Cardiac muscle cell (in vitro differentiated cells and primary cell): ENCODE measurements at places on chromosomes 6 and 20. TPM values are rescaled to one million over a fixed set of nuclear protein-coding genes. Genes with fewer than 3 reads are reported as not detected.

Gene NKAPL
- not detected in 2 replicates for polyA plus RNA-seq

Gene PPP1R16B
- 0.10 TPM in 1 of 2 replicates, not detected in the other for polyA plus RNA-seq

Gene FAM184A
- polyA plus RNA-seq = 4.8 and 9.1 TPM in 2 replicates

Gene ARFGEF3
- polyA plus RNA-seq = 0.11 and 0.43 TPM in 2 replicates

Gene PPP1R14C
- polyA plus RNA-seq = 190 and 273 TPM in 2 replicates

Gene FRK
- polyA plus RNA-seq = 0.45 and 1.0 TPM in 2 replicates

Gene MRPS18A
- 87.0 and 94.8 TPM in 2 replicates for polyA plus RNA-seq

Gene CCDC170
- not detected in 2 replicates for polyA plus RNA-seq

Gene TNFRSF6B
- polyA plus RNA-seq = 3.3 and 4.9 TPM in 2 replicates

Gene MOXD1
- polyA plus RNA-seq = 20.8 and 47.4 TPM in 2 replicates

Gene STMN3
- 5.7 and 9.9 TPM in 2 replicates for polyA plus RNA-seq

Gene HNF4A
- polyA plus RNA-seq = not detected in 2 replicates

Gene OR2J3
- not detected in 2 replicates for polyA plus RNA-seq

Gene LAMA2
- 13.4 and 20.3 TPM in 2 replicates for polyA plus RNA-seq

Gene YWHAB
- 167 and 242 TPM in 2 replicates for polyA plus RNA-seq

Gene POPDC3
- 80.0 and 97.0 TPM in 2 replicates for polyA plus RNA-seq

DNA sequence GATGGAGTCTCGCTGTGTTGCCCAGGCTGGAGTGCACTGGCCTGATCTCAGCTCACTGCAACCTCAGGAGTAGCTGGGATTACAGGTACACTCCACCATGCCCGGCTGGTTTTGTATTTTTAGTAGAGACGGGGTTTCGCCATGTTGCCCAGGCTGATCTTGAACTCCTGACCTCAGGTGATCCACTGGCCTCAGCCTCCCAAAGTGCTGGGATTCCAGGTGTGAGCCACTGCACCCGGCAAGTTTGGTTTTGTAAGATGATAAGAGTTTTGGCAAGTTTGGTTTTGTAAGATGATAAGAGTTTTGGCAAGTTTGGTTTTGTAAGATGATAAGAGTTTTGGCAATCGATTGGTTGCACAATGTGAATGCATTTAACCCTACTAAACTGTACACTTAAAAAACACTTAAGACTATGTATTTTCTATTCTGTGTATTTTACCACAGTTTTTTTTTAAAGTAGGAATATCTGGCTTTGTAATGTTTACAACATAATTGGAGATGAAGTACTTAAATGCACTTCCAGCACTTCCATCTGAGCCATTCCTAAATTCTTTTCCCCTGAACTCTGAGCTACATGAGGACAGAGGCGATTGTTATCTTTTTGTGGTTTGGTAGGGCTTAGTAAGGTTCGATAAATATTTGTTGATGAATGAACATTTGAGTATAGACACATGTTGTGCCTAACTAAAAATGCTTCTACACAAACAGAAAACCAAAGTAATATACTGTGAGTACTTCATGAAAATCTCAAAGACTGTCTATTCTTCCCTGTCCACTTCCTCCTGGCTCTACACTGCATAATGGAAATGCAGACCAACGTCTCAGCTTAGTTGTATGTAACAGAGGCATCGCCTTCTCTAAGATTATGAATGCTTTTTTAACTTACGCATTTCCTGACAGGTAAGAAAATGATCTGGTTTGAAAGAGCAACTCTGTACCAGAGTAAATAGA, 18.8 kb downstream of the SAMHD1 start:
- peak; percentile 78 for DNase-seq

DNA sequence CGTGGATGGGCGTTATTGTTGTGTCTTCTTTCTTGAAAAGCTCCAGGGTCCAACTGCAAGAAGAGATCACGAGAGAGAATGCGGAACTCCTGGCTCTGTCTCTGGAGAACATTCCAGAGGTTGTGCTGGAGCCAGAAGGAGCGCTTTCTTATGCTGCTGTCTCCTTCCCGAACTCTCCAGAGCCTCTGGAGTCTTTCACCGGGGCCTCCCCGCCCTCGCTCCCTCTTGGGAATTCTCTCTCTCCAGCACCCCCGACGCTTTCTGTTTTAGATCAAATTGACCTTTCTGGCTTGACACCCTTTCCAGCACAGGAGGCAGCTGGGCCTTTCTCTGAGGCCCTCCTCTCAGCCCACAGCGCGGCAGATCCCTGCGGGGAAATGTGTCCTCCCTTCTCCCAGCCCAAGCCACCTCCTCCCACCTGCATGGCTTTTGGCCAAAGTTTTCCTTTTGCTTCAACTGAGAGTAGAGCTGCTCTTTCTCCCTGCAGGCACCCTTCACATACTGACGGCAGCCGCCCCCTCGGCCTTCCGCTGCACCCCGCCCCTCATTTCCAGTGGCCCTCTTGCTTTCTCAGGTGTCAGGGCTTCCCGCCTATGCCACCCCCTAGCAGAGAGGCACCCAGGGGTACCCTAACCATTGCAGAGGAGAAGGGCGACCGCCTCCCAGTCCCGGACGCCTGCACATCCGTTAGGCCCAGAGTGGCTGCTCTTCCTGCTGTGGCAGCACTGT, 6.6 kb upstream of the CCR6 start:
- DNase-seq = peak; percentile 36

DNA sequence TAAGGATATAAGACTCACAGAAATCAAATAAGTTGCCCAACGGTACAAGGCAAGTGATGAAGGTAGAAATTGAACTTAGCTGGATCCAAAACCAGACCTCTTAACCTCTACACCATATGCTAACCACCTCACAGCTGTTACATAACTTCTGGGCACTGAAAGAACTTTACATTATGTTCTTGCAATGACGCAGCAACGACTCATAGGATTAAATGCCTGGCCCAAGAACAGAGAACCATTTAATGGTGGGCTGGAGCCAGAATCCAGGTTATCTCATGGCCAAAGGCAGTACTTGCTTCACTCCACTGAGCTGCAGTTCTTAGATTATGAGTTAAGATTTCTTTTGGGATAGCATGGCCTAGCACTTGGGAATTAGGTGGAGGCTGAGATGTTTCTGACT, 4.4 kb downstream of the TRMT6 start:
- peak; percentile 26 for DNase-seq

DNA sequence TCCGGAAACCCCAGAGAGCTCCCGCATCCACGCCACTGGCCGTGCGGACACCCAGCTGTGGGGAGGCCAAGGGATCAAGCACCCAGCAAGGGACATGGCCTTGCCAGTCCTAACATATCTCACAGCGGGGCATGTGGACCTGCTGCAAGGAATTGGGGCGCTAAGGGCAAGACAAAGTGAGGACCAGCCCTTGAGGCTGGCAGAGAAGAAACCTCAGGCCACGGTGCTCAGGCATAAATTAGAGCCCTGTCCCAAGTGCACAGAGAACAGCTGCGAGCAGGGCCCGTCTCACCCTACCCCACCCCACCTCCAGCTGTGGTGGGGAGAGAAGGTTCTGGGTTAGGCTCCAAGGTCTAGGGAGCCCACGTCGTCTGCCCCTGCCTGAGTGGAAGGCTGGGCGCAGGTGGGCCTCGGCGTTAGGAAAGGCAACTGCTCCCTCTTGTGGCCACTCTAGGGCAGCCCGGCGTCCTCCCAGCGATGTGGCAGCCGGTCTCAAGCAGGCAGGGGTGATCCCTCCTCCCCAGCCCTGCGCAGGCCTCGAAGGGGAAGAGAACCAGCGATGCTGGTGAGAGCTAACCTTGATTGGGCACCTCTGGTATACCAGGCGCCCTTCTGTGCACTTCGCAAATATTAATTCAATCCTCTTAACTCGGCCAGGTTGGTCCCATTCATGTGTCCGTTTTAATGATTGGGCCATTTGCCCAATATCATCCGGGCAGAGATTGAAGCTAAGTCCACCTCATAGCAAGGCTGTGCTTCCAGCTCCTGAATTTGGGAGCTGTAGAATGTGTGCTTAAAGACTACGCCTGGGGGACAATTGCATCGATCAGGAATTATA, 235.8 kb downstream of the NFATC2 start:
- peak; percentile 87 for DNase-seq

DNA sequence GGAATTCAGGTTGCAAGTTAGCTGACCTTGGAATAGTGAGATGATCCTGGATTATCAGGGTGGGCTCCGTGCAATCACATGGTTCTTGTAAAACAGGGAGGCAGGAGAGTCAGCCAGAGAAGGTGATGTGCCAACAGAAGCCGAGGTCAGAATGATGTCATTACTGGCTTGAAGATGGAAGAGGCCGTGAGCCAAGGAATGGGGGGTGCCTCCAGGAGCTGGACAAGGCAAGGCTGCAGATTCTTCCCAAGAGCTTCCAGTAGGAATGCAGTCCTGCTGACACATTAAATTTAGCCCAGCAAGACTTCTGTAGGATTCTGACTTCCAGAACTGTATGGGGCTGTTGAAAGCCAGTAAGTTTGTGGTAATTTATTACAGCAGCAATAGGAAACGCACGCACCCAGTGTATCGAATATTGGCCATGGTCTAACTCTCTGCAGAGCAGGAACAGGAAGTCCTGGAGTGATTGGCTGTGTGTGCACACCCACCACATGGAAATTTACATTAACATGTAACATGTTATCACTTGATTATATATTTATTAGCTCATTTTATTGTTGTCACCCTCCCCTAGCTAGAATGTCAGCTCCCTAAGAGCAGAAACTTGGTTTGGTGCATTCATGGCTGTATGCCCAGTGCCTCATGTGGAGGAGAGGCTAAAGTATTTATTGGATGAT, 19.1 kb downstream of the SLC24A3 start:
- DNase-seq = no peak

- DNase-seq = no peak
These were observed 166.8 kb upstream of the CST7 start for GRCh38 chr20:24782301-24782700.

DNA sequence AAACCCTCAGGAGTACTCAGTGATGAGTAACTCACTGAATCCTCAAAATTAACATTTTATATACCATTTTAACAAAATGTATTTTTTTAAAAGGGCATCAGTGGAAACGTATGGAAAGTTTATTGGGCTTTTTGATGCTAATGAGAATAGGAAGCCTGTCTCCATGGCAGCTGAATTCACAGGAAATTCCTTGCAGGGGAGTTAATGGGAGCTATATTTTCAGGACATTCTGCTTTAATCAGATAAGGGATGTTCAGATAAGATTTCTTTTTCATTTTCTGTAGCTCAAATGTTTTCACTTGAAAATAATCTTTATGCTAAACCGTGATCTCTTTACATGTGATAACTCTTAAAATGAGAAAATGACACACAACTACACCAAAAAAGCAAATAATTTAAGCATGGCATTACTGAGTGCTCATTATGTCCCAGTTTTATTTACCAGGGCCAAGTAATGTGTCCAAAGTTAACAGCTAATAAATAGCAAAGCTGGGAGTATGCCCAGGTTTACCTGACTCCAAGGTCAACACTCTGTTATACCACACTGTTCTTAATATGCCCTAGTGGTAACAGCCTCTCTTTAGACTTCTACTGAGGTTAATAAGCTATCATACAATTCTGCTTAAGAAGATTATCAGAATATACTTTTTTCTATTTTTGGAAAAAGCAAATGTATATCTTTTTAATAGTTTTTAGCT, 348.1 kb downstream of the GRIK2 start:
- no peak for DNase-seq

- DNase-seq = no peak
These were observed 49.8 kb downstream of the TSHZ2 start for GRCh38 chr20:53021934-53022333.

- no peak for DNase-seq
These were observed 188.8 kb downstream of the TMEM242 start for GRCh38 chr6:157134402-157135047.

- DNase-seq = peak; percentile 48
These were observed 32.7 kb upstream of the FAM83B start for GRCh38 chr6:54813892-54814291.

GRCh38 chr20:39813190-39813829, 851.2 kb downstream of the DHX35 start:
- DNase-seq = no peak

DNA sequence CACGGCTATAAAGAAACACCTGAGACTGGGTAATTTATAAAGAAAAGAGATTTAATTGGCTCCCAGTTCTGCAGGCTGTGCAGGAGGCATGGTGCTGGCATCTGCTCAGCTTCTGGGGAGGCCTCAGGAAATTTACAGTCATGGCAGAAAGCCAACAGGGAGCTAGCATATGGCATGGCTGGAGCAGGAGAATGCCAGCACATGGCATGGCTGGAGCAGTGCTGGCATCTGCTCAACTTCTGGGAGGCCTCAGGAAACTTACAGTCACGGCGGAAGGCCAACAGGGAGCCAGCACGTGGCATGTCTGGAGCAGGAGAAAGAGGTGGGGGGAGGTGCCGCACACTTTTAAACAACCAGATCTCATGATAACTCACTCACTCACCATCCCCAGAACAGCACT, 32.5 kb upstream of the DACT2 start:
- DNase-seq = no peak

- DNase-seq = no peak
These were observed 20.4 kb upstream of the FOXA2 start for GRCh38 chr20:22604815-22605214.

DNA sequence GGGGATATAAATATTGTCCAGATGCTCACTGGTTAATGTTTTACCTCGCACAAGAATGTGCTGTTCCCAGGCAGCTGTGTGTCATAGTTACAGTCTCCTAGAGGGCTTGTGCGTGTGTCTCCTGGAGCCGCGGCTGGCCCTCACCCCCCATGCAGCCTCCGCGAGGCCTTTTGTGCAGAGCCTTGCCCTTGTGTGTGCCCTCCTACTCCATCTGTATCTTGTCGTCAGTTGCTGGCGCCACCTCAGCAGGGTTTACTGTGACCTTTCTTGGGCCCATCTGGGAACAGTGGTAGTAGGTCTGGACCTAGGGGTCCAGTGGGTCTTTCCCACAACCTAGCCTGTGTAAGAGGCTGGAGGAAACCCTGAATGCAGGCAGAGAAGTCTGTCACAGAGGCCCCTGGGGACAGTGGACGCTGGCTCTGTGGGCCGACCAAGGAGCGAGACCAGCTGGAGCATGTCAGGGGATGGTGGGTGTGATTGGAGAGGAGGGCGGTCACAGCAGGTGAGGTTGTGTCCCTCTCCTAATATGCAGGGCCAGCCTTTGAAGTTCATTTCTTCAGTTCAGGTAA, 35.2 kb downstream of the PPP1R14C start:
- no peak for DNase-seq
